Stimulated activated CD8-positive, alpha-beta memory T cell treated with anti-CD3 and anti-CD28 coated beads, Interleukin-4, amount 100 ng/mL, for 1 hour (primary cell): ENCODE measurements at places on chromosomes 11 and 22.

GRCh38 chr11:92917927-92918326 is 51.5 kb upstream of the MTNR1B start:
- DNase-seq = no peak

DNA sequence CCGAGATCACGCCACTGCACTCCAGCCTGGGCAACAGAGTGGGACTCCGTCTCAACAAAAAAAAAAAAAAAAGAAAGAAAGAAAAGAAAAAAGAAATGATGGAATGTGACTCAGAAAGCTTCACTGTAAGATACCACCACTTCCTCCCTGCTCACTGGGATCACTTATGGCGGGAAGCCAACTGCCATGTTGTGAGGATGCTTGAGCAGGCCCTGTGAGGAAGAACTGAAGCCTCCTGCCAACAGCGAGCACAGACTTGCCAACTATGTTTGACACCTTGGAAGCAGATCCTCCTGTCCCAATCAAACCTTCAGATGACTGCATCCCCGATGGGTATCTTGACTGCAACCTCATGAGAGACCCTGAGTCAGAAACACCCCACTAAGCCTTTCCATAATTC is 8.3 kb downstream of the SEC14L6 start:
- DNase-seq = no peak

GRCh38 chr11:125925247-125925740 is 20.6 kb upstream of the VSIG10L2 start:
- no peak for DNase-seq

DNA sequence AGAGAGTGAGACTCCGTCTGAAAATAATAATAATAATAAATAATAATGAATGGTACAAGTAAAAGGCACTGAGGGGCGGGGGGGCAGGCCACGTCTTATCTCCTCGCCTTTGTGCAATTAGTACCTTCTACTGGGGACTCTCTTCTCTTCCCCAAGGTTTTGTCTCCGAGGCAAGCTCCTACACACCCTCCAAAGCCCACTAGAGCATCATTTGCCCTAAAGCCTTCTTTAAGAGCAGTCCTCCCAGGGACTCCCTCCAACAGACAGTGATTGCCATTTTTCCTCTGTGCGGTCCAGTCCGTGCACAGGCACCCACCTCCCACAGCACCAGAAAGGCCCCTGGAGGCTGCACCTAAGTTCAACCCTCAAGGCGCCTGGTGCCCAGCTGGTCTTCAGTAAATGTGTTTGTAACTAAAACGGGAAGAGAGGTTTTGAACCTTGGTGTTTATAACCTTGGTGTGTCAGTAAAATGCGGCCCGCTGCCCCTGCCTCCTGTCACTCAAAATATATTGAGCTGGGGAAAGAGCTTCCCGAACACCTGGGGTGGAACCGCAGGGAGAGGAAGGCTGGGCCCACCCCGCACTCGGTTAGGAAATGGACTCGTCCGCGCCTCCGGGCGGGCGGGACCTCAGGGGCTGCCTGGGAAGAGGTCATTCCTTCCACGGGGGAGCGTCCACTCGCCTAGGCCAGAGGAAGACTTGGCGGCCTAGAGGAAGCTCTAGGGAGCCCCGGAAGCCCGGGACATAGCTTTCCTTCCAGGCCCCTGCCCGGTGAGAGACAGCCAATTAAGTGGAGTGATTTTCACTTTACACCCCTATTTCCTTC is 4.7 kb upstream of the KDELR3 start:
- DNase-seq = no peak

DNA sequence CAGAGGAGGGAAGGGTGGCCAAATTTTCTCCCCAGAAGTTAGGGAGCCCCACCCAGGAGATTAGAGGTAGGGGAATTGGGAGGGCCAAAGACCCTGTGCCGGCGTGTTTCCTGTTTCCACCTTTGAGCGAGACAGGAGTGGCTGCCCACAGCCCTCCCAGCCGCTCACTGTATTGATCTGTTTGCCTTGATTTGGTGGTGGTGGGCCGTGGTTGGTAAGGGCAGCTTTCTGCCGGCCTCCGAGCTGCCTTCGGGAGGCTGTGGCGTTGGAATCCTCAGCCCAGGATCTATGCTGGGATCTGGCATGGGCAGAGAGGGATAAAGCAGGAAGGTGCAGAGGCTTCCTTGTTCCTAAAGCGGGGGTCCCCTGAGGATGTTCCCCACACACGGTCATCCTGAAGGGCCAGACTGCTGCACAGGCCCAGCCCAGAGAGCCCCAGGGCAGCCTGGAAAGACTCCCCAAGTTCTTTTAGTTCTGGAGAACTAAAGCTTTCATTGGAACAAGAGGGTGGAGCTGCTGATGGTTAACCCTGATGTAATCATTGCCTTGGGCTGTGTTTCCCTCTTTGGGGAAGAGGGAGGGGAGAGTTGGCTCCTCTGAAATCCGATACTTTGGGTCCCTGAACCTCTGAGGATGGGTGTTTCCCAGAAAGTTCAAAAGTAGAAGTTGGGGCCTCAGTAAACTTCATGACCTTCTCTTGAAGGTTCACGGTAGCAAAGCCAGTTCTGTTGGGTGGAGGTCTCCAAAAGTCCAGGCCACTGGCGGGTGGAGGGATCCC is 7.2 kb downstream of the FAM83F start:
- no peak for DNase-seq

- no peak for DNase-seq
Observed at GRCh38 chr11:32575070-32575469, 8.6 kb upstream of the EIF3M start.

DNA sequence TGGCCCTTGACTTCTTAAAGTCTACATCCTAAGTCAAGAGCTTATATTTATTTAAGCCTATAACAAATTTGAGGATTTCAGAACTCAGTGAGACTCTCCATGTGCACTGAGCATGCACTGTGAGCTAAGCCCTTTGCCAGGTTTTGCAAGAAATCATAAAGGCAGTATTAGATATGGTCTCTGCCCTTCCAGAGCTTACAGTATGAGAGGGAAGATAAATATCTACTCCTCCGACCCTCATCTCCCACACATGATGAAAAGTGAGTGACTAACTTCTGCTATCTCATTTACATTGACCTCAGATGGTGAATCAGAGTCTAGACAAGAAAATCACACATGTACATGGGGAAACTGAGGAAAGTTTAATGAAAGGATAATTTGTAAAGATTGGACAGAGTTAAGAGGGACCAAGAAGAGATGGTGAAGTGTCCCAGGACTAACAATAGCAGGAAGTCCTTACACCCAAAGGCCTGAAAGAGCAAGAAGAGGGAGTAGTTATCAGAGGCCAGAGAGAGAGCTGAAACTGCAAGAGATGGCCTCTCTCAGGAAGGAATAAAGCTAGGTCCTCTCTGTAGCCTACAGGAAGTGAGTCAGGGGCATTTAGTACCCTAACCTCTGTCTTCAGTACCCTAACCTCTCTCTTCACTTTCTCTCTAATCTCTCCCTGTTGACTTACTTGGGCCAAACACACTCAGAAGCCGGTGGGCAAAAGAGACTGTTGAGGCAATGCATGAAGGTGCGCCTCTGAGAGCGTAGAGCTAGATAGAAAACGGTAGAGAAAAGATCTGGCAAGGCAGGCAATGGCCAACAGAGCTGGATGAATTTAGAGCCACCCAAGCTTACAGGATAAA is 23.0 kb upstream of the BLID start:
- no peak for DNase-seq

GRCh38 chr11:82895437-82896091 is 4.7 kb downstream of the PRCP start:
- no peak for DNase-seq

DNA sequence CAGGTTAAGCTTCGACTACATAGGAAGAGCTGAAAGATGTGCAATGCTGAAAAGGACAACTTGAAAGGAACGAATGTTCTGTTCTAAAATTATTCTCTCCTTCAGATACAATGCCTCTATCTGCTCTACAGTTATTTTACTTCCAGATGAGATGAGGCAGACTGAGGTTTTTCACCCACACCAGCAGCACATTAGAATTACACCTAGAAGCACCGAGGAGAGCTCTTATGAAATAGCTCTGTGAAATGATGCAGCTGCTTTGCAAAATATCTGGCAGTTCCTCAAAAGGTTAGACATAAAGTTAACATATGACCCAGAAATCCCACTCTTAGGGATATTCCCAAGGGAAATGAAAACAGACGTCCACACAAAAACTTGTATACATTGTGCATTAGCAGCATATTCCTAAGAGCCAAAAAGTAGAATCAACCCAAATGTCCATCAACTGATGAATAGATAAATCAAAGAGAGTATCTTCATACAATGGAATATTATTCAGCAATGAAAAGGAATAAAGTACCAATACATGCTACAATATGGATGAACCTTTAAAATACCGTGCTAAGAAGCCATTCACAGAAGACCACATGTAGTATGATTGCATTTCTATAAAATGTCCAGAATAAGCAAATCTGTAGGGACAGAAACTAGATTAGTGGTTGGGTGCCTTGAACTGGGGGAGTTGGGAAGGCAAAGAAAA is 34.5 kb downstream of the WT1 start:
- DNase-seq = no peak

DNA sequence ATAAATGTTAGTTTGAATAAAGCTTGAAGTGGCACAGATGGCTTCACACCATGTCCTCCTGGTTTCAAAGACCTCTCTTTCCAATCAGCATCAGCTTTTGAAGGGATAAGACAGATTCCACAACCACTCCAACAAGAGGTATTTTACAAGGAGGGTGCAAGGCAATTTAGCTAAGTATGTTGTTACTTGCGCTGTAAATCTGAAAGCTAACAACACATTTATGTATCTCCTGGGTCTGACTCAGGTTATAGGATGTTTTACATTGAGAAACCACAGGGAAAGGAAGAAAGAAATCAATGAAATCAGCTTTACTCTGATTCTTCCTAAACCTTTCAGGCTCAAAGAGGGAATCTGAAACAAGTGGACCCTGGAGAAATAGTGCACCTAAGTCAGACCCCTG is 12.1 kb downstream of the CWC15 start:
- DNase-seq = no peak

GRCh38 chr11:86486261-86487030 is 111.8 kb downstream of the CCDC81 start:
- DNase-seq = peak; percentile 6

- DNase-seq = no peak
Observed at GRCh38 chr11:62908468-62909072, 12.6 kb downstream of the CHRM1 start.

- no peak for DNase-seq
Observed at GRCh38 chr22:48091060-48091650, 1328.7 kb downstream of the TBC1D22A start.

GRCh38 chr11:9094420-9094819 is 3.0 kb upstream of the SCUBE2 start:
- no peak for DNase-seq

- no peak for DNase-seq
Observed at GRCh38 chr22:20227363-20227762, 40.8 kb downstream of the RTN4R start.

DNA sequence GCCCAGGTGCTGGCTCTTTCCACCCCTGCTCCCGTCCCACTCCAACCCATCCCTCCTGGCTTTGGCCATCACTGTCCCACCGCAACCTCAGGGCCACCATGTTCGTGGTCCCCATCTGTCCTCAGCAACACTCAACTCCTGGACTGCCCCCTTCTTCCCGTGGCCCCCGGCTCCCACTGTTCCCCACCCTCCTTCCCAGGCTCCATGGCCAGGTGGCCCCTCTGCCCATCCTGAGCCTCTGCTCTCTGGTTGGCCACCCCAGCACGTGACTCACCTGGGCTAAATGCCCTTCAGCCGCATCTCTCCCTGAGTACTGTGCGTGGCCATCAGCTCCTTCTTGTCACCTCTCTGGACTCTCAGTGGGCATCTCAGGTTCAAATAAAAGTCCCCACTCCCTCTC is 41.6 kb upstream of the PHF21B start:
- no peak for DNase-seq

DNA sequence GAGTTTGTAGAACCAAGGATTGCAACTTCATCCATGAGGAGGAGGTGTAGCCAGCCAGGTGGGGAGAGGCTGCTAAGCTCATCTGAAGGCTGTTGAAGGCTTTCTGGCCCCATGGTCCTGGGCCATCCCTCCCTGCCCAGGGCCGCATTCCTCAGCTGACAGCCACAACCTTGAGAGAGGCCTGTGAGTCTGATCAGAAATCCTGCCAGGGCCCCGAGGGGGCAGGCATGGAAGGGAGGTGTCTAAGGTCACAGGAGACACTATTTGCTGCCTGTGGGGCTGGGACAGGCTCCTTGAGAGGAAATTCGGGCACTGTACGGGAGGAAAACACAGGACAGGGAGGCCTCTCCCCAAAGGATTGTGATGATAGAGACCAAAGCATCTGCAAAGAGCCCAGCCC is 88.1 kb upstream of the IGLL5 start:
- no peak for DNase-seq

DNA sequence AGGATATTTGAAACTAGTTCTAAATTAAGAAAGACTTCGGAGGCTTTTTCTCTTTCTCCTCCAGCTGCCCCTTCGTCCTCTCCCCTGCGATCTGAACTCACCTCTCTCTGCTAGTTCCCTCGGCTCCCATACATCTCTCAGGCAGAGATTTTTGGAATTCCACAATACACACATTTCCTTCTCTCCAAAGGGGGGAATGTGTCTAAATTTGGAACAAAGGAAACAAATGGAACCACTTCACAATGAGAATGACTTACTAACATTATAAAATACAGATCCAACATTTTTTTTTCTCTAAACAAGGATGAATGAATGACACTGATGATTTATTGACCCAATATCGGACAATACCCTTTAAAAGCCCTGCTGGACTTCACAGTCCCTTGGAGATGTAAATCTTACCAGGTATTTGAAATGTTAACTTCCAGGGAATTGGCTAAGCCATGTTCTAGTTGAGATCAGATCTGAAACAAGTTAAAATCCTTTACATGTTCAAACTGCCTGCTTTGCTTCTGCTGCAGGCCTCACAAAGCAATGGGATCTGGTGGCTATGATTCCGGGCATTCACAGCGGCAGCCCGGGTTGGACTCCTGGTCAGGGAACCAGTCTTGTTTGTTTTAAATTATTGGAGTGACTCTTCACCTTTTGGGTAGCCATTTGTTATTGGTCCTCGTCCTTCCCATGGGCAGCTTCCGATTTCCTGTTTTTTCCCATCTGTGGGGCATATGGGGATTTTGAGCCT is 20.5 kb upstream of the GSTP1 start:
- DNase-seq = no peak

- DNase-seq = no peak
Observed at GRCh38 chr11:2994336-2994730, 2.2 kb upstream of the NAP1L4 start.

DNA sequence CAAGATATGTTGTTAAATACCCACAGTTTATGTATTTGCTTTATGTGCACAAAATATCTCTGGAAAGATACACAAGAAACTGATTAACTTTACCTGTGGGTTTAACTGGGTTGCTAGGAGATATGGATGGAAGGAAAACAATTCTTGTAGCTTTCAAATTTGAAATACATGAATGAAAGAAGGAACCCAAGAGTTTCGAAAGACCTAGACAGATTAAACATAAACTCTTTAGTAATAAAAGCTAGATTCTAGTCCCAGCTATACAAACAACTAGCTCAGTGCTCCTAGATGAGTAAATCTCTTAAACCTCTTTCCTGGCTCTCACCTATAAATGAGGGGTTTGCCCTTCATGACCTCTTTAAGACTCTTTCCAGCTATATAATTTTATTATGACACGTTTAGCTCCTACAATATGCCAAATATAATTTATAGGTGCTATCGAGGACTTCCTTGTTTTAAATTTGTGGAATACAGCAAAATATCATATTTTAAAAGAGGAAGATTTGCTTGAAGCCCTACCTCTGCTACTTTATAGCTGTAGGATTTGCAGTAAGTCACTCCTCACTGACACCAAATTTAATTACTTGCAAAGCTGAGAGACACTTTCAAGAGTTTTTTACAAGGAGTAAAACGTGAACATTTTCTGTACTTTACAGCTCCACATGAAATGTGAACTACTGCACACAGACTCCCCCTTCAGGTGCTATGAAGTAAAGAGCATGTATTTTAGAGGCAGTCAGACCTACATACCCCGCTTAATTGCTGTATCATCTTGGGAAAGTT is 50.7 kb downstream of the RRAS2 start:
- DNase-seq = no peak
